ENCODE measurements at places on chromosomes 3 and 15.

GRCh38 chr3:4977001-4977852, 2.0 kb upstream of the BHLHE40 start:
- DNase-seq, result no peak

GRCh38 chr15:61336026-61336638, 107.0 kb upstream of the RORA start:
- no peak for DNase-seq

GRCh38 chr15:73677146-73677607, 7.0 kb upstream of the CD276 start:
- DNase-seq, result no peak

DNA sequence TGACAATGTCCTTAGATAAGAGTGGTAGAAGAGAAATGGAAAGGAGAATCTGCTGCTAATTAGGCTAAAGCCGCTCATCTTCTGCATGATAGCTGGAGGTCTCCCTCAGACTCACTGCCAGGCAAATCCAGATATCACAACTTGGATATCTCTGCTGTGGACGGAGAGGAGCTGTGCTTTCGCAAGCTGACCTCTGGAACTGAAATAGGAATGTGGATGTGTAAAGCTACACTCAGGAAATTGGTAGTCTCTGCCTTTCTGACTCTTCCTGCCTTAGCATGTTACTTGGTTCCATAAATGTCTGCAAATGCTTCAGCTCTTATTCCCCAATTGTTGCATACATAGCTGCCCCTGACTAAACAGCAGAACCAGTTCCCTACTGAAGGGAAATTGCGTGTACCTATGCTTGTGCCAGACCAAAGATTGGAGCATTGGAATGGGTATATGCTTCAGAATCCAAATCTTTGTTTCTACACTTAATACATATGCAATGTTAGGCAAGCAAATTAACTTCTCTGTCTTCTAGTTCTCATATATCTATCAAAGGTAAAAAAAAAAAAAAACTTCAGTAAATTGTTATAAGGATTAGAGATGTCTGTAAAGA, 74.7 kb upstream of the ROBO2 start:
- no peak for DNase-seq

DNA sequence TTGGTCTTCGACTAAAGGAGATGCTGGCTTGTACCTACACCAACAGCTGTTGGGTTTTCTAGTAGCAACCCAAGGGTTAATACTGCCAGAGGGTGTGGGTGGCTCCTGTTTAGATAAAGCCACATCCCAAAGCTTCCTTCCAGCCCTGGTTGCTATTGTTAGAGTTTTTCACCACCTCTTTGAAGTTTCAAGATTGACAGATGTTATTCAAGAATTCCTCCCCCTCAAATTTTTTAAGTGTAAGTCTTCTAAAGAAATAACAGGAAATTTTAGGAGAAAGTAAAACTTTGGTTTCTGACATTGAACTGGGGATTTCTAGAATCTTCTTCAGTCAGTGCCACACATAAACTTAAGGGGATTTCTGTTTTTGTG, 60.9 kb downstream of the TGFBR2 start:
- no peak for DNase-seq

DNA sequence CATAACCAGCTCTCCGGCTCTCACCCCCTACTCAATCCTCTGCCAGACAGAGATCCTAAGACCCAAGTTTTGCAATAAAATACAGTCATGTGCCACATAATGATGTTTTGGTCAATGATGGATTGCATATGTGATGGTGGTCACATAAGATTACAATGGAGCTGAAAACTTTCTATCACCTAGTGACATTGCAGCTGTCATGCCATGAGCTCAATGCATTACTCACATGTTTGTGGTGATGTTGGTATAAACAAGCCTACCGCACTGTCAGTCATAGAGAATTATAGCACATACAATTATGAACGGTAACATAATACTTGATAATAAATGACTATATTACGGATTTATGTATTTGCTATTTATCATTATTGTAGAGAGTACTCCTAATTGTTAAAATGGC, 26.9 kb upstream of the SAMMSON start:
- DNase-seq, result no peak

DNA sequence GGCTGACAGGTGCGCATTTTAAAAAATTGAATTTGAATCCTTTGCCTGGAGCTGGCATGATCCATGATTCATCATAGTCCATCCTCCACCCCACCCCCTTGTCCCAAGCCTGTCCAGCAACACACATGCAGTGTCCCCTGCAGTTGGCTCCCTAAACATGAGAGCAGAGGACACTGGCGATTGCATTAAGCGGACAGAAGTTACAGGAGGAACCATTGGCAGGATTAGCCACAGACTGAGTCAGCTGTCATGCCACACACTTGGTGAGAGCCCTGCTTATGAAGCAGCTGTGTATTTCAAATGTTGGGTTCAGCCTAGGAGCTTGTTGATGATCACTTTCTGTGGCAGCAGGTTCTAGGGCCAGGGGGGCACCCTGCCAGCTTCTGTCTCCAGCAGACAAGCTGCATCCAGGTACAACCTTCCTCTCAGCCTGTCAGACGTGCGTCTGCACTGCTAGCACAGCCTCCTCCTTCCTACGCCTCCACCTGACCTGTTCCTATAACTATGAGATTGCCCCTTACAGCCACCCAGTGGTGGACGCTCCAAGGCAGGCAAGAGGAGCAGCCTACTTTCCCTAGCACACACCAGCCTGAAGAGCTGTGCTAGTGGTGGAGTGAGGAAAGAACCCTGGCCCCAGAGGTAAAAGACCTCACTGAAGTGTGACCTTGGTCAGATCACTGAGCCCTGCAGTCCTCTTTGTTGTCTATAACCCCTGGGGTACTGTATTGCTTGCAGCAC, 121.9 kb downstream of the SLCO3A1 start:
- no peak for DNase-seq

DNA sequence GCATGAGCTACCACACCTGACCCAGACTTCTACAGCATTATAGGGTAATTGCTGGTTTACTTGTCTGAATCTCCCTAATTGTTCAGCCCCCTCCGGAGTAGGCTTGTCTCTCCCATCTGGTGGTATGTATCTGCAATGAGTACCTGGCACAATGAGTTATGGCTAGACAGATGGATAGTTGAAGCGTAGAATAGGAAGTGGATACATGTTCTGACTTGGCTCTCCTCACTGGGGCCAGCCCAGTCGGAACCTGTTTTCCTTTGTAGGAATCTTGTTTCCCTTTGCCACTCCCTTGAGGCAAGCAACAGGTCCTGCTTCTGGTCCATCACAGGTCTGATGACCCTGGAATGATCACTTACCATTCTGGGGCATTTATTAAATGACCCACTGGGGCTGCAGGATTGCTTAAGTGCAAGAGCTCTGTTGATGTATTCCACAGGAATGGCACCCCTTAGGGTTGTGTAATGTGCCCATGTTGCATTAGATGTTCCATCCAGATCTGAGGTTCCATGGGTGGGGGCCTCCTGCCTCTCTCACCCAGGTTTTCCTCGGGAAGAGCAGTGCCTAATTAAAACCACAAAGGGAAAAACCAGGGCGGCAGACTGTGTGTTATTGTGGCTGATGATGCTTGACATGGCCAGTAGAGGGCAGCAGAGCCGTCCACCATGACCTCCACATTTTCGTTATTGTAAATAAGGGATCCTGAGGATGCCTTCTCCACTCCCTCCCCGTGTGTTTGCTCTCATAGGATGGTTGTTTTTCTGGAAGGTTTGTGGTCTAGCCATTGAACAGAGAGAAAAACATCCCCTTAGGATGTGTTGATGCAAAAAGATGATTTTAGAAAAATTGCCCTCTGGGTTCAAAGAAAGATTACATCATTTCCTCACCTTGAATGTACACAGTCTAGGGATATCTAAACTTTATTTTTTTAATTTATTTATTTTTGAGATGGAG, 58.0 kb downstream of the CMTM8 start:
- peak; percentile 39 for DNase-seq

GRCh38 chr3:43582866-43583265, 38.9 kb downstream of the ANO10 start:
- DNase-seq, result no peak

DNA sequence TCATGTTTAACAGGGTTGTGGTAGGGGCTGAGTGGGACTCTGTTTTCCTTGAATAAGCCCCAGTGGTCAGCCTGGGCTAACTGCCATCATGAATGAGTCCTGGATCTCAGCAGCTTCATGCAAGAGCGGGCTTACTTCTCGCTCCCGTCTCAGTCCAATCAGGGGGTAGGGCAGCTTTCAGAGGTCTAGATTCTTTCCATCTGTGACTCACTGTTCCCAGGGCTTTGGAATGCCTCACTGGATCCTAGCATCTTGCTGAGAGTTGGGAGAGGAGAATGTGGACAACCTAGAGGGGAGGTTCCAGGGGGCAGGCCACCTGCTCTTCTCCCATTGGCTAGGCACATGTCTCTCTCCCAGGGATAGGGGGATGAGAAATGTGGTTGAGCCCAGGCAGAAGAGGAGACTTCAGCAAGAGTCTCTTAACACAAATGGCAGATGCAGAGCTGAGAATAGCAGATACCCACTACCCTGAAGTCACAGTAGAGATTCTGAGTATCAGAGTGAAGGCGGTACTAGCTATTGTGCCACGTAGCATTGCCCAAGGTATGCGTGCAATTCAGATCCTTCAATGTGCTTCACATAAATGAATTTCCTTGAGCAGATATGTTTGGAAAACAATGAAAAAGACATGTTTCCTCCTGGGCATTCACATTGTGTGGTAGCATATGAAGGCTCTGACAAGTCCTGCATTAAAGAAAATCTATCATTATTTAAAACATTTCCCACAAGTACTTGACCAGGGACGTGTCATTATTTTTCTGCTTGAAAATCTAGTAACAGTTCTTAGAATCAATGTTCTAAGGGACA, 257.7 kb upstream of the PROK2 start:
- no peak for DNase-seq

GRCh38 chr3:134406331-134407238, 32.3 kb upstream of the AMOTL2 start:
- DNase-seq, result no peak

GRCh38 chr15:29208836-29209235, 60.8 kb downstream of the NSMCE3 start:
- DNase-seq, result no peak

DNA sequence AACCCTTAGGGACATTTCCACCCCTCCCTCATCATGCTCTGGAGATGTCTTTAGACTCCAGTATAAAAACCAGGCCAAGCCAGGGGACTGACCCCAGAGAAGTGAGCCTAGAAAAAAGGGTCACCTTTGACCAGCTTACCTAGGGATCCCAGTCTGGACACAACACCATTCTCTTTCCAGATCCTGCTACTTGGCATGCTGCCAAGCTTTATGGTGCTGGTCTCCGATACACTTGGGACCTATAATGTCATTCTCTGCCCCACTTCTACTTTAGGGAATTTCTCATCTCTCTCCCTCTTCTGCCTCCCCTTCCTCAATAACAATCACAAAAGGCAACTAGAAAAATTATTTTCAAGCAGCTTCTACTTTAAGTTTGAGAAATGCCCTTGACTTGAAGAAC, 124.4 kb downstream of the LRRN1 start:
- DNase-seq, result no peak

DNA sequence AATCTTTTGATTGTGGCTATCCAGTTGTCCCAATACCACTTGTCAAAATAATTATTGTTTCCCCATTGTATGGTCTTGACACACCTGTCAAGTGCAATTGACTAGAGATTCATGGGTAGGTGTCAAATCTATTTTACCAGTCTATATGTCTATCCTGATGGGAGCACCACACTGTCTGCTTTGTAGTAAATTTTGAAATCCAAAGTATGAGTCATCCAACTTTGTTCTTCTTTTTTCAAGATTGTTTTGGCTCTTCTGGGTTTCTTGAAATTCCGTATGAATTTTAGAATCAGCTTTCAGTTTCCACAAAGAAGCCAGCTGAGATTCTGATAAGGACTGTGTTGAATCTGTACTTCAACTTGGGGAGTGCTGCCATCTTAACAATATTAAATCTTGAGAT, 71.9 kb downstream of the CSNK1G1 start:
- no peak for DNase-seq

DNA sequence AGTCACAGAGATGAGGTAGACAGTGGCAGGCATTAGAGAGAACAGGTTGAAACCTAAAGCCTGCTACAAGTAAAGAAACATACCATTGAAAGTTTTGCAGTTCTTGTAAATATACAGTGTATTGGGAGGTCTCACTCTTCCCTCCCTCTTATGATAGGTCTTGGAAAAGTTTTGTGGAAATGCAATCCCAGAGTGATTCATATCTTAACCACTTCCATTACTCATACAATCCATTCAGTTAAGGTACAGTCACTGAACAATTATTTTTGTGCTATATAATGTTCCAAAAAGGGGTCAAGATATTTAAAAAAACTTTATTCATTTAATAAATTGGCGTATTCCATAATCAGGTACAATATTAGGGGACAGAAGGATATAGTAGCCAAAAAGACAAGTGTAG, 737.7 kb upstream of the ALCAM start:
- no peak for DNase-seq

GRCh38 chr3:150225986-150226385, 182.1 kb upstream of the TSC22D2 start:
- no peak for DNase-seq

DNA sequence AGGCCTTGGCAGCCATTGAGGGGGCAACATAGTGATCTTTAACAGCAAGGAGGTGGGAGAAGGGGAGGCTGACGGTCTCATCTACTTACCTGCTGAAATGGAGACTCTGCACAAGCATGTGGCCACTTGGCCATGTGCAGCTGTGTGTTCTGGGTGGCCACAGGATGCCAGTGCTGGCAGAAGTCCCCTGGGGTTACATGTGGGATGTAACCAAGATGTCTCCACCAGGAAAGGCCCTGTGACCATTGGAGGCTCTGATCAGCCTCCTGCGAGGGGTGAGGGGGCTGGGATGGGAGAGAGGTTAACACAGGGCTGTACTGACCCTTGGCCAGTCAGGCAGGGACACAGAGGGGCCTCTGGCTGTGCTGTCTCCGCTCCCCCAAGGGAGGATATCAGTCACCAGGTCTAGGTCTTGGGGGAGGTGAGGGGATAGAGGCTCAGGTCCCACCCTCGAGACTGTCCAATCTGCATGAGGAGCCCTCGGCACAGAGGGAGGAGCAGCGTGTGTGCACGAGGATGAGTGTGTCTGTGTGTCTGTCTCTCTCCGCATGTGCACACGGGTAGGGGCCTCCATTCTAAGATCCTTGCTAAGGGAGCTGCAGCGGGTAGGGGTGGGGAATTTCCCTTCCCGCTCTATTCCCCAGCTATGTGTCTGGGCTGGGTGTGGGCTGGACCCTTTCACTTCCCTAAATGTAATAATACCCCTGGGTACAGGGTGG, 19.5 kb downstream of the PRKCD start:
- no peak for DNase-seq

GRCh38 chr3:62874711-62875557, at the start of gene CADPS:
CADPS (minus strand) TSS chr3:62875416; CDS start chr3:62875029, 387 bp downstream.
- no peak for DNase-seq

DNA sequence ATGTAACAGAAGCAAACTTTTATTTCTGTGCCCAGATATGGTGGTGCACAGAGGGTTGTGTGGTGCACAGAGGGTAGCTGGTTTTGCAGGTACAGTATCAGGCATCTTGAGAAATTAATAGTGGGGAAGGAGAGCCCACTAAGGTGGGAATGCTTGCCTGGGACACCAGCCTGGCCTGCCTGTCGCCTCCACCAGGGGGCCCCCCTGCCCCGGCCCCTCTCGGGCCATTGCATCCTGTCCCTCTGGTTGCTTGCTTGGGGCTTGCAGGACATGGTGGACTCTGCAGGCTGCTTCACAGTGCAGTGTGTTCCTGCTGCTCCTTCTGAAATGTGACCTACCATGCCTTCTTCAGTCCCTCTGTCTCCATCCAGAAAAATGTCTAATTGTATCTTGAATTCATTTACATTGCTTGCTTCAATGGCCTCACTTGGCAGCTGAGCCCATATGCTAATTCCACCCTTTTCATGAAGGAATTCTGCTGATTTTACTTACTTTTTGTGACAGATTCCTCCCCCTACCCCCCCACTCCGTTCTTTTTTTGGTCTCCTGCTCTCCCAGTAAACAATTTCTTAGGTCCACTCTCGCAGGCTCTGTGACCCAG, 73.6 kb downstream of the EEFSEC start:
- DNase-seq, result peak; percentile 3
